ENCODE measurements at places on chromosomes 6 and 20. TPM values are rescaled to one million over a fixed set of nuclear protein-coding genes. Genes with fewer than 3 reads are reported as not detected.
A peak's percentile ranks its signal among the peaks of the same experiment; 100 is the strongest.

DNA sequence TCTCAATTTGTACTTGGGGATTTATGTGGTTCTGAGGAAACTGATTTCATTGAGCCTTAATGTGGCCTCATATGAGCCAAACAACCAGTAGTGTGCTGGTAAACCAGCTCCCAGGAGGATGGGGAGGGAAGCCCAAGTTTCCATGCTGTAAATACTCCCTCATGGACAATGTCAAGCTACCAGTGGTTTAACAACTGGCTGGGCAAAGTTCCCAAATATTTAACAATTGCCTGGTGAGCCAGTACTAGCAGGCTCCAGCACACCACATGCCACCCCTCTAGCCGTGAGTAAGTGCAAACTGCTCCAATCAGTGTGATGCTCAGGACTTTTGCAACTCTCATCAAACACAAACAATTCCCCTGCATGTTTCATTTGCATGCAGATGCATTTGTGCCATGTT, 19.2 kb upstream of the CDKN1A start:
- DNase-seq: no peak

DNA sequence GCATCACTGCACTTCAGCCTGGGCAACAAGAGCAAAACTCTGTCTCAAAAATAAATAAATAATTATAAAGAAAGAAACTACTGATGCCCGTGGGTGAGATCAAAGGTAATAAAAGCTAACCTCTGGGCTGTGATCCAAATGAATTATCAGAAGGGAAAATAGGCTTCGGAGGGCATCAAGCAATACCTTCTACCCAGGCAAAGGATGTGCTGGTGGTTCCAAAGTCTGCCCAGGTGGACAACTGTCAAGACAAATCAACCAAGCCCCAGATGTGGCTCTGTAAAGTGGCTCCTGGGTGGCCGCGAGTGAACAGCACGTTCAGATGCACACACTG, 95.6 kb downstream of the SCML4 start:
- no peak for DNase-seq

GRCh38 chr6:4603291-4603690, 172.9 kb upstream of the CDYL start:
- DNase-seq: no peak

- no peak for DNase-seq
Observed at GRCh38 chr6:155245193-155245592, 18.6 kb upstream of the CLDN20 start.

- DNase-seq: no peak
Observed at GRCh38 chr6:105882121-105882803, 203.9 kb upstream of the PRDM1 start.

DNA sequence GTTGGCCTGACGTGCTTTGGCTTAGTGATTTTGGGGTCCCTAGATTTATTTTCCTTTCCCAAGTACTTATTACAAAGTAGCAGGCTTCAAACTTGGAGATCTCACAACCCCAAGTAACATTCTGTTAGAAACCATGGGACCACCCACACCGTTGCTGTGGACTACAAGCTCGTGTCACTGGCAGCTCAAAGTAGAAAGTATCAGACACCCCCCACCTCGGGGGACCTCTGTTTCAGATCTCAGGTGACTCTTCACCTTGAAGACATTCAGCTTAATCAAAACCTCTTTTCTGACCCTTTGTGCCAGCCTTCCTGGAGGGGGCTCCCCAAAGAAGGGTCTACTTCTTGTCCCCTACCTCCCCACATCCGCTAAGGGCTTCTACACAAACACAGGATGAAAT, 15.7 kb upstream of the MYT1 start:
- no peak for DNase-seq

GRCh38 chr6:131635384-131636340, 1.4 kb upstream of the ENPP3 start:
- no peak for DNase-seq

- DNase-seq: no peak
Observed at GRCh38 chr6:446418-447366, 55.1 kb downstream of the IRF4 start.

DNA sequence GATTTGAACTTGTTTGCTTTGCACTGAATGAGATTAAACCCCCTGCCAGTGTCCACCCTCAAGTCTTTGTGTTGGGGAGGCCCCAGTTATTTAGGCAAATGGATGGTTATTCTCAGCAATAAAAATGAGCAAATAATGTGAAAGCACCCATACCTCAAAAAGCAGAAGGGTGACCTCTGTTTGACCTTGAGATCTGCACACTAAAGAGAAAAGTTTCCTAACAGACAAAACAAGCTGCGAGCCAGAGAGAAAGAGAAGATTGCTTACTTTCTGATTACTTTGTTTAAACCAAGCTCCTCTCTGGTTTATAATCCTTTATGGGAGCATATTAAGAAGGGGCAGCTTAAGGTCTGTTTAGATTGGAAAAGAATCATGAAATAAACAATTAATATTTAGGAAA, 30.4 kb upstream of the TRERF1 start:
- no peak for DNase-seq

DNA sequence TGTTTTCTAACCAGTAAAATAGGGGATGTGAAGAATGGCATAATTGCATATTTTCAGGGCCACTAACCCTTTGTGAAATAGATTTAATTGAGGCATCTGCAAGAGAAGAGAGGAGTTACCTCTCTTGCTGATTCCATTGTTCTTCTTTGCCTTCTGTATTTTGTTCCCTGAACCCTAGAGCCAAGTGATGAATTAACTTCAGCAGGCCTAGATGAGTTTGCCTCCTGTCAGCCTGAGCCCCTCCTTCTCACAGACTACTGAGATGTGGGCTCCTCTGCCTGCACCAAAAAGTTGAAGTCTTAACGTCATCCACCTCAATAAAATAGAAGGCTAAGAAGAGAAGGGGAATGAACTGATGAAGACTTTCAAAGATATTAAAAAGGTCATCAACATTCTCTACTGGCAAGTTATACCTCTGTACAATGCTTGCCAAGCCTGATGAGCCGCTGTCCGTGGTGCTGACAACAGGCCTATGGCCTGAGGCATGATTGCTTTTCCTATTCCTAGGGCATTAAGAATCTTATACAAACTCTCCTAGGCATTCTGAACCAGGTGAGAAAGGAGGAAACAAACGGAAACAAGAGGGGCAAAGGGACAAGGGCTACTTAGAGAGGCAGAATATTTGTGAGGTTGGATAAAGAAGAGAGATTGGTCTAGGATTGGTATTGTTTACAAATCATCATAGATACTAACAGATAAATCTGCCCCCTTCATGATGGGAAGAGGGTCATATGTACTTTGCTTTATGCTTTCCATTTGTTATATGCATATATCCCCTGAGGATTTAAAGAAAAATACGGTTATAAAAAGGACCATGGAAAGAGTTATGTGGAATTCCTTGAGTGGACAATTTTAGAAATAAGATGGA, 46.8 kb downstream of the CD24 start:
- DNase-seq: peak; percentile 68

GRCh38 chr6:132683543-132683942, 24.6 kb upstream of the TAAR1 start:
- DNase-seq: no peak

GRCh38 chr6:152100183-152100618, 292.7 kb downstream of the ESR1 start:
- no peak for DNase-seq

DNA sequence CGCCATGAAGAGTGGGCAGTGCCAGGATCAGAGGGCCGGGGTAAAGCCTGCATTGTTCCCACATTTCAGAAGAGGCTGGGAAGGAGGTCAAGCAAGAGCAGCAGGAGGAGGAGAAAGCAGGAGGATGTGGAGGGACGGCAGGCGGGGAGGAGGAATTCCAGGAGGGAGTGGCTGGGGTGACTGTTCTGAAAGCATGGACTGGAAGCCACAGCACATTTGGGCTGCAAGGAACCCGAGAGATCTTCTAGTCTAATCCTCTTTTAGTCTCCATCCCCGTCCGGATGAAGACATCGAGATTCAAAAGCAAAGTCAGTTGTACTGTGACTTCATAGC, 76.9 kb downstream of the FAM50B start:
- no peak for DNase-seq

- no peak for DNase-seq
Observed at GRCh38 chr20:16229813-16230212, 343.4 kb downstream of the KIF16B start.

DNA sequence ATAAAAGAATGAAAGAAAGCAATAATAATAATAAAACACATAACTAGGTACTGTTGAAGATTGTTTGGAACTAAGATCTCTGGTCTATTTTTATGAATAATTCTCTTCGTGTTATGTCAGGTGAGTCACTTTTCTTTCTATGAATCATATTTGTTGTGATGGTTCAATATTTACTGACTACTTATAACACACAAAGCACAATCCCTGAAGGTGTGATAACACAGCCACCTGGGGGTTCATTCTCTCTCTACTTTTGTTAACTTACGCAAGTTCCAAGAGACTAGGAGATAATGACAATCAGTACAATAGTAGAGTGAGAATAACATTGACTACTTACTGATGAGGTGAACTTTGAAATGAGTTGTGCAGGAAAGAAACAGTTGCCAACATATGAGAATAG, 149.9 kb downstream of the IBTK start:
- no peak for DNase-seq

GRCh38 chr6:29667158-29667557, 10.3 kb downstream of the MOG start:
- DNase-seq: no peak

DNA sequence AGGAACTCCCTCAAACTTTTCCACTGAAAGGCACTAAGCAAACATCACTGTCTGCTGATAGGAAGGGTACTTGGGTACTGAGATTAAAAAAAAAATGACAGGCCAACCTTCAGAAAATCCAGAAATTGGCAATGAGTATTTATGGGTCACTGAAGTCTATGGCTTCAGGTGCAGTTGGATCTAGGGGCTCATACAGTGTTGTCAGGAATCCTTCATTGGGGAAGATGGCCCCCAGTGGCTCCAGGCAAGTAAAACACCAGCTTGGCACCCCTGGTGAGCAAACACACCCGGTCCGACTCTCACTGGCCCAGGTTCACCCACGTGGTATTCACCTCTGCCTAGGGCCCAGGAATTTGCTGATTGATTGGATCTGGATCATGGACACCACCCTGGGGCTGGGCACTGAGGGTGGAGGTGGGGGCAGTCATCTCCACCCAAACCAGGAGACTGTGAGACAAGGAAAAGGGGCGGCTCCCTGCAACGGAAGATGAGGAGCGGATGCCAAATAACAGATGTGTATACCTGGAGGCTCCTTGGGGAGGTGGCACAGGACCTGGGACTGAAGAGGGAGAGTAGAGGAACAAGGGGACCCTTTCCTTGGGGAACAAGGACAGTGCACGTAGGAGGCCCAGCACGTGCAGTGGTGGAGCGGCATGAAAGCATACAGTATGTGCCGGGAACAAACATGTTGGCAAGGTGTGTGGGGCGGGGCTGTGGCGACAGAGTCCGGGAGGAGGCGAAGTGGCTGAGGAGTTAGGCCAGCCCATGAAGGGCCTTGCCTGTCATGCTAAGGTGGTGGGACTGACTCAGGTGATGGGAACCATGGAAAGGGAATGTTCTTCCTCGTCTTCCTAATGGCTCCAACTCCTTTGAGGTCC, 4.7 kb downstream of the SLC2A10 start:
- no peak for DNase-seq

DNA sequence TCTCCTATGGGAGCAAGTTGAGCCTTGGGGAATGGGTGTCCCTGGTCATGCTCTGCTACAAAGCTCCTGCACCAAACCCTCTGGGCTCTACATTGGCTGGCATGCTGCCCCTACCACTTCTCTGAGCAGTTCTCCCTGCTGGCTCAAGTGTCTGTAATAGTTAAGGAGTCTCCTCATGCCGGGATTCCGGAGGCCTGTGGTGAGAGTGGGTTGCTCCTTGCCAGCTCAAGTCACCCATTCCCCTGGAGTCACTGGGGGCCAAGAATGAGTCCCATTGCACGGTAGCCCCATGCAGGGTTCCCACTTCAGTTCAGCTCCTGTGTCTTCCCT, 173.9 kb downstream of the PRDM13 start:
- DNase-seq: no peak

Gene HNF4A
- 71.1 TPM for total RNA-seq

Gene PLG
- total RNA-seq: 1.9 TPM

Gene GSTA3
- not detected for total RNA-seq

Gene PTPN1
- 27.7 TPM for total RNA-seq

Gene OCSTAMP
- not detected for total RNA-seq

Gene CPNE5
- 0.24 TPM for total RNA-seq

Gene TRIM39
- 17.9 TPM for total RNA-seq

Gene TUBB2B
- total RNA-seq: 276 TPM

Data from progenitor cell of endocrine pancreas (in vitro differentiated cells).